ENCODE measurements at places on chromosomes 2 and 18.

GRCh38 chr2:178775975-178776374 lies 31.2 kb downstream of the TTN start:
- no peaks in the 10 kb centered on the region for H3K36me3 ChIP-seq
- H3K4me1 ChIP-seq: no peaks in the 10 kb centered on the region
- no peak overlapping the region for H3K27ac ChIP-seq
- no peak for DNase-seq
- H3K4me3 ChIP-seq: no peak overlapping the region

DNA sequence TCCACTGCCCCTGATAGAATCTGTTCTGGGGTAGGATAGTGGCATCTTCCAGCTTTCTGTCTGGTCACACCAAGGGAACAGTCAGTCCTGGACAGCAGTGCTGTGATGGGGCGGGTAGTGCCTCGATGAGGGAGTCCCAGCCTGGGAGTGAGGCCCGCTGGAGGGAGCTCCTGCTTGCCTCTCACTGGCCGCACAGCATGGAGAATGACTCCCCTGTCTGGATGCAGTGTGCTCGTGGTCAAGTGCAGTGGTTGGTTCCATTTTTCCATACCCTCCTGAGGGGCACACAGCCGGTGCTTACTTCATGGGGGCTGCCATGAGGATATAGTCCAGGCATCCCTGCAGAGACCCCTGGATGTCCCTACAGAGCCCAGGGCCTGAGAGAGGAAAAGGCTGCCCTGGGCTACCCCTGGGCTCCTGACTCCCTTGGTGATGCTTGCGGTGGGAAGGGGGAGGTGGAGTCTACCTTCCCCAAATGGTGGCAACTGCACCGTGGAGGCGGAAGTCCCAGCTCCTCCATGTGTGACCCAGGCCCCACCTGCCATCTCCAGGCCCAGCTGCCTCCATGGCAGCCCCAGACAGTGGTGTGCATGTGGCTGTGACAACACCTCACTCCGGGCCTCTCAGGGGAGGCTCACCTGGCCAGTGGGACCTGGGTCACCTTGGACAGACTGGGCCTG lies 212.5 kb downstream of the GLI2 start:
- peaks cover 27% of the 10 kb centered on the region for H3K27me3 ChIP-seq
- H3K27ac ChIP-seq: no peak overlapping the region
- H3K36me3 ChIP-seq: no peaks in the 10 kb centered on the region

DNA sequence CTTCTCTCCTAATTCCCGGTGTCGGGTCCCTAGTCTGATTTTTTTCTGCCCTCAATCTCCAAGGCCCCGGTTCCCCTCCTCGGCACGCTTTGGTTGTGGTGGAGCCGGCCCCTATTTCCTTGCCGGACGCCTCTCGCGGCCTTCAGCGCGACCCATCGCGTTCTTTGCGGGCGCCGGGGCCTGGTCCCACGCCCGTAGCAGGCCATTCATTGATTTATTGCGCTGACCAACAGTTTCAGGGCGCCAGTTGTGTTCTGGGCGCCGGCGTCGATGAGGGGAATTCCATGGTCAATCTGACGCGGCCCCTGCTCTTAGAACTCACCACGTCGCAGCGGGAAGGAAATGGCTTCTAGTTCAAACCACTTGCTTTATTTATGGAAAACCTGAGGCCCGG lies 396 bp downstream of the CNOT9 start:
- DNase-seq: peak; percentile 43
- H3K27me3 ChIP-seq: no peaks in the 10 kb centered on the region
- H3K4me1 ChIP-seq: peaks cover 41% of the 10 kb centered on the region

GRCh38 chr18:56003720-56004088 lies 415.7 kb upstream of the TCF4 start:
- no peak for DNase-seq
- H3K27ac ChIP-seq: no peak overlapping the region
- no peak overlapping the region for H3K4me3 ChIP-seq
- H3K27me3 ChIP-seq: no peaks in the 10 kb centered on the region
- no peaks in the 10 kb centered on the region for H3K4me1 ChIP-seq

DNA sequence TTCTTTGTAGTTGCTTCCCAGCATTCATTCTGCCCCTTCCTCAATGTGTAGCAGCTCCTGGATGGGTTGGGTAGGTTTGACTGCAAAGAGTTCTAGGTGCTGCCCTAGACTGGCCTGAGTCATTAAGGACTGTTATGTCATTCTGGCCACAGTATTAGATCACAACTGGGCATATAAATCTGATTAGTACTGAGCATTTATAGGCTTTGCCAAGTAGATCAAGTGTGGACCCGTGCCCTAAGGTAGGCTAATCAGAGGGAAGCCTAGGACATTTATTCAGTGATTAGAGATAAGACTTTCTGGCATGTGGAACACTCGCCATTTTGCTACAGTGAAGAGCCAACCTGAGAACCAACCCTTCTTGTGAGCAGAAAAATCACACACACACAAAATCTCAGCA lies 2.7 kb downstream of the KATNAL2 start:
- H3K27ac ChIP-seq: no peak overlapping the region
- DNase-seq: no peak
- H3K4me1 ChIP-seq: peaks cover 18% of the 10 kb centered on the region
- H3K27me3 ChIP-seq: no peaks in the 10 kb centered on the region
- peaks cover 3% of the 10 kb centered on the region for H3K36me3 ChIP-seq

GRCh38 chr2:40401896-40402295 lies 50.0 kb downstream of the SLC8A1 start:
- H3K4me3 ChIP-seq: no peak overlapping the region
- no peaks in the 10 kb centered on the region for H3K27me3 ChIP-seq
- DNase-seq: no peak
- H3K27ac ChIP-seq: no peak overlapping the region
- H3K4me1 ChIP-seq: no peaks in the 10 kb centered on the region
- H3K36me3 ChIP-seq: peaks cover 3% of the 10 kb centered on the region

- no peak overlapping the region for H3K4me3 ChIP-seq
- DNase-seq: no peak
- H3K4me1 ChIP-seq: no peaks in the 10 kb centered on the region
- no peaks in the 10 kb centered on the region for H3K36me3 ChIP-seq
- H3K27me3 ChIP-seq: no peaks in the 10 kb centered on the region
These were observed 186.9 kb upstream of the PXDN start for GRCh38 chr2:1931003-1931914.

DNA sequence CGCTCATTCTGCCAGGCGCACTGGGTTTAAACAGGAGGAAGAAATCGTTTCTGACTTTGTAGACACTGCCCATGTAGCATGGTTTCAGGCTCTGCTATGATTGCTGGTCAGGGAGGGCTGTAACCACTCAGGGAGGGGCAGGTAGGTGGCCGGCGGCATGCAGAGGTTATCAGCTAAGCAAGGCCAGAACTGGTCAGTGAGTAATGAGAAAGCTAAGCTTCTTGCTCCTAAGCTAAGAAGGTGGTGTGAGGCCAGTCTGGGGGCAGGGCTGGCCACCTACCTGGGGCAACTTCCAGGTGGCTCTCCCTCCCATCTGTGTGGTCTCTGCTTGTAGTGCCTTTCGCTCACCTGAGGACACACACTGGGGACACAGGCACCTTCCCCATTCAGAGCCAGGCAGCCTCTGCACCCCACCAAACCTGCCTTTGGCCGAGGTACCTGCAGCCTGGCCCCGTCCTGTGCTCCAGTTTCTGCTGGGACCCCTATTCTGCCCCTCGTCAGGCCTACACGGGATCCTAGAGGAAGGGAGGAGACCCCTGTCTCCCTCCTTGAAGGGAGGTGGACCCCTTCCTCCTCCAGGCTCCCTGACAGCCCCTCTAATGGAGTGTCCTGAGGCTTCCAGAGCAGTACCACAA lies 195.9 kb downstream of the SEPTIN10 start:
- no peak overlapping the region for H3K27ac ChIP-seq
- DNase-seq: no peak
- no peaks in the 10 kb centered on the region for H3K4me1 ChIP-seq
- H3K4me3 ChIP-seq: no peak overlapping the region
- no peaks in the 10 kb centered on the region for H3K36me3 ChIP-seq
- peaks cover 15% of the 10 kb centered on the region for H3K27me3 ChIP-seq

GRCh38 chr2:211737282-211737681 lies 801.3 kb downstream of the ERBB4 start:
- DNase-seq: no peak
- H3K27ac ChIP-seq: no peak overlapping the region
- no peaks in the 10 kb centered on the region for H3K27me3 ChIP-seq
- no peaks in the 10 kb centered on the region for H3K36me3 ChIP-seq

- no peak overlapping the region for H3K4me3 ChIP-seq
- peaks cover 3% of the 10 kb centered on the region for H3K36me3 ChIP-seq
- no peak for DNase-seq
- H3K27ac ChIP-seq: no peak overlapping the region
These were observed 55.5 kb upstream of the ST8SIA5 start for GRCh38 chr18:46812311-46812710.
